Uterus (tissue), 4 donors: ENCODE measurements at places on chromosomes 1 and 21.

GRCh38 chr1:70978623-70979022 lies 69.0 kb downstream of the PTGER3 start:
- DNase-seq = no peak
- H3K27me3 ChIP-seq = no peaks in the 10 kb centered on the region
- no peak overlapping the region for H3K4me3 ChIP-seq
- H3K27ac ChIP-seq = peak overlapping the region; percentile 15
- H3K4me1 ChIP-seq = no peaks in the 10 kb centered on the region
- no peaks in the 10 kb centered on the region for H3K36me3 ChIP-seq

GRCh38 chr1:32767641-32768040 lies 49.5 kb downstream of the YARS1 start:
- no peak overlapping the region for H3K4me3 ChIP-seq
- peak overlapping the region; percentile 18 for H3K27ac ChIP-seq
- DNase-seq = no peak
- no peaks in the 10 kb centered on the region for H3K4me1 ChIP-seq

DNA sequence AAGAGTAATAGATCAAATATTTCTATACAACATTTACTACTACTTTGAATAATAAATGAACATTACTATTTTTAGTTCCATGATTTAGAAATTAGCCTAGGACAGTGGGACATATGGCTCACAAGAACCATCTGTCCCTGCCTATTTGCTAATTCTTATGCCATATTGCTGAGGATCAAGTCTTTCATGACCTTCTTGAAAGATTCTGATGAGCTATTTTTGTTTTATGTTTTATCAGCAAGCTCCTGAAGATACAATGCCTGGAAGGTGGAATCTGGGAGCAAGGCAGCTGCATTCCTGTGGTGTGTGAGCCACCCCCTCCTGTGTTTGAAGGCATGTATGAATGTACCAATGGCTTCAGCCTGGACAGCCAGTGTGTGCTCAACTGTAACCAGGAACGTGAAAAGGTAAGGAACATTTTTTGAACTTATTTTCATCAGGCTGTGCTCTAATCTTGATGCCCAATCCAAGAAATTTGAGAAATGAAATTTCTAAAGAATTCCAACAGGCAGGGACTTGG lies 326.7 kb downstream of the PAPPA2 start:
- no peak overlapping the region for H3K27ac ChIP-seq
- no peaks in the 10 kb centered on the region for H3K4me1 ChIP-seq
- no peaks in the 10 kb centered on the region for H3K36me3 ChIP-seq
- DNase-seq = no peak

- no peaks in the 10 kb centered on the region for H3K4me1 ChIP-seq
- H3K27me3 ChIP-seq = no peaks in the 10 kb centered on the region
- no peak overlapping the region for H3K27ac ChIP-seq
- H3K36me3 ChIP-seq = no peaks in the 10 kb centered on the region
Observed at GRCh38 chr1:10903821-10904220, 107.4 kb upstream of the CASZ1 start.

DNA sequence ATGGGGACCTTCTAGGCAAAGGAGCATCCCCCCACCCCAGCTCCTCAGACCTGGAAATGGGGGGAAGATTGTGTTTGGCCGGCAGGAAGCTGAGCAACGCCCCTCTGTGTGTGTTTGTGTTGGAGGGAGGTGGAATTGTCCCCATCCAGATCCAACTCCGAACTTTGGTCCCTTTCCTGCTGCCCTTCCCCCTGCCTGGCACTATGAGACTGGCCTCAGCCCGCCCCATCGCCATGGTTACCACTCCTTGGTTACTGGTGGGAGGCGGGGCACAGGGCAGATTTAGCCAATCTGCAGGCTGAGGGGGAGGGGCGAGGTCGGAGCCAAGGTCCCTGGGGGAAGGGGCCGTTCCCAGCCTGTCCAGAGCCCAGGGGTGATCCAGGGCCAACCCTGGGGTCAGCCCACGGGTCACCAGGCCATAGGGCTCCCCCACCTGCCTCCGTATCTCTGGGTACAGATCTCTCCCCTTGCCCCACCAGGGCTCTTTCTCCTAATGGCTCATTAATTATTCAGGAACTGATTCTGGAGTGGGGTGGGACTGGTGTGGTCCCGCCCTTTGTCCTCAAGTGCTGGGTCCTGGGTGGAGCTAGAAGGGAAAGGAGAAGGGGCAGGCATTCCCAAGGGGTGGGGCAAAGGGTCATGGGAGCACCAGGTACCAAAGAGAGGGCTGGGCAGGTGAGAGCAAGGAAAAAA lies 15.2 kb downstream of the PTPRF start:
- DNase-seq = peak; percentile 52
- H3K4me1 ChIP-seq = peaks cover 14% of the 10 kb centered on the region
- no peak overlapping the region for H3K4me3 ChIP-seq
- peak overlapping the region; percentile 2 for H3K27ac ChIP-seq
- no peaks in the 10 kb centered on the region for H3K27me3 ChIP-seq
- H3K36me3 ChIP-seq = no peaks in the 10 kb centered on the region

- no peak overlapping the region for H3K27ac ChIP-seq
- no peaks in the 10 kb centered on the region for H3K27me3 ChIP-seq
- no peak overlapping the region for H3K4me3 ChIP-seq
- no peaks in the 10 kb centered on the region for H3K4me1 ChIP-seq
- no peaks in the 10 kb centered on the region for H3K36me3 ChIP-seq
- no peak for DNase-seq
Observed at GRCh38 chr1:67889953-67890567, 56.8 kb upstream of the GNG12 start.

DNA sequence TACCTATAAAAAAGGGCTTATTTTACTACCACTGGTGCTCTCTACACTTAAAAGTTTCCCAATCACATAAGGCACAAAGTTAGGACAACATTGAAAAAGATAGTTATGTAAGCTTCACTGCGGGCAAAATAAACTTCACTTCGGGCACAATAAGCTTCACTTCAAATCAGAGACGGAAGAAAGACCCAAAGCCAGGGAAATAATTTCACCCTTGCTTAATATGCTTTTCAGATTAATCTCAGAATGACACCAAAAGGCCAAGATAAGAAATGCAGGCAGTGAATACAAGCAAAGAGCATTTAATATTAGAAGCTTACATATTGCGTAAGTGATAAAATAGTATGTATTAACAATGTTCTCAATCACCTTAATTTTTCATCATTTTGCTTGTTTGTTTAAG lies 444.2 kb downstream of the SETD4 start:
- no peaks in the 10 kb centered on the region for H3K27me3 ChIP-seq
- DNase-seq = no peak
- H3K36me3 ChIP-seq = no peaks in the 10 kb centered on the region
- no peak overlapping the region for H3K27ac ChIP-seq

GRCh38 chr1:207876131-207876530 lies 34.8 kb downstream of the CD34 start:
- H3K36me3 ChIP-seq = no peaks in the 10 kb centered on the region
- H3K4me3 ChIP-seq = no peak overlapping the region
- H3K27ac ChIP-seq = no peak overlapping the region
- H3K27me3 ChIP-seq = no peaks in the 10 kb centered on the region
- no peak for DNase-seq
- no peaks in the 10 kb centered on the region for H3K4me1 ChIP-seq
